Effector memory CD4-positive, alpha-beta T cell (primary cell): ENCODE measurements at places on chromosomes 12 and 14.

DNA sequence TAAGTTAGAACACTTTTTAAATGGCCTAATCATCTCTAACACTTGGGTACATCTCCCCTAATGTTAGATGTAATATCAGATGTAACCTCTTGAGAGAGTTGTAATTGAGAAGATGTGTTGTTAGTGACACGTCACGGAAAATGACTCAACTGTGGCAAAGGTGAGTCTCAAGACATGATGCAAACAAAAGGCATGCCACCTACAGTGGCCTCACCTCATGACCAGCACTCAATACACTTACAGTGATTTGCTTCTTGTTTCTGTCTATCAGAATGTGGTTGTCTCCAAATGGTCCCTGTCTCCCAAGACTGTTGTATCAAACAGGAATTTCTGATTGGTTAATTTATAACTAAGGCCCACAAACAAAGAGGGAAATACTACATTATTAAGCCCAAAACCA, 91.2 kb downstream of the SLC25A21 start:
- DNase-seq: no peak

- DNase-seq: peak; percentile 32
Measured at GRCh38 chr12:69570545-69571399, 14.5 kb upstream of the CCT2 start.

DNA sequence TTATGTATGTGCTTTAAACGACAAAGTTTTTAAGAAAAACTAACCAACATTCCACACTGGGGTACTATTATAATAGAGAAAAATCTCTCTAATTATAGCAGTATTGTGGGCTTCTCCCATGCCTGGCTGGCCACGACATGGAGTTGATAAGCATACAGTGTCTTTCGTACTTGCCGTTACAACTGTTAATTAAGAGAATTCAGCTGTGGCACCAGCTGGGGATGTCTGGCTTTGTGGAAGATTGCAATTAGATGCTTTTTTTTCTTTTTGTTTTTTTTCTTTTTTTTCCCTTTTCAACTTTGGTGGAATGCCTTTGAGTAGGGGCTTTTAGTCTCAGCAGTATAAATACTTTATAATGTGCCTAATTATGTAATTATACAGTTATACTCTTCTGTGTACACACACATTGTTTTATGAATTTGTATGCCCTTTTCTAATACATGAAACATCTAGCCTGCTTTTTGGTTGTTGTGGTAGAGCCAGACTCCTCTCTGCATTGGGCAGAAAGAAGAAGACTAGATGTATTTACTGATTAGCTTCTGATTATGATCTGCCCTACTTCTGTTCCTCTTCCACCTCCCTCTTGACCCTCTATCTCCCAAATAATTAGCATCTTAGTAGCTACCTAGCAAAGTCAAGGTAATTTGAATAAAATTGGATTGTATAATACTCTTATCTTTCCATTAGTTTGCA, 76.4 kb downstream of the SUSD6 start:
- no peak for DNase-seq

- no peak for DNase-seq
Measured at GRCh38 chr14:102998393-102998792, 59.0 kb downstream of the CDC42BPB start.

GRCh38 chr14:70359076-70359424, 433 bp downstream of the COX16 start:
- DNase-seq: no peak

GRCh38 chr12:132390287-132391076, 61.1 kb upstream of the GALNT9 start:
- no peak for DNase-seq

- DNase-seq: no peak
Measured at GRCh38 chr14:60064491-60065072, 27.1 kb upstream of the PCNX4 start.

DNA sequence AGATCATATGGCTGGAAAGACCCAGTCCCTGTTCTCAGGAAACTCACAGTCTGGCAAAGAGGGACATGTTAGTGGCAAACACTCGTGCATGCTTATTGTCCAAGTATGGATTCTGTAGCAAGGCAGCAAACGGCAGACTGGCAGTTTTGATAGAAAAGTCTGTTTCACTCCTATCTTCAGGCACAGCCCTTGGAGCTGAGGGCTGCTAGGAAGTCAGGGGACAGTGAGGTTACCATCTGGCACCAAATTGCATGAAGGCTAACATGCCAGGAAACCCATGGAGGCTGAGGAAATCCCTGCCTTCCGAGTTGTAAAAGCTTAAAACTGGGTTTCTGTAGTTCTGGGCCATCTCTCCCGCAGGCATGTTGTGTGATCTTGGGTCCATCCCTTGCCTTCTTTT, 32.9 kb downstream of the CALM1 start:
- no peak for DNase-seq

DNA sequence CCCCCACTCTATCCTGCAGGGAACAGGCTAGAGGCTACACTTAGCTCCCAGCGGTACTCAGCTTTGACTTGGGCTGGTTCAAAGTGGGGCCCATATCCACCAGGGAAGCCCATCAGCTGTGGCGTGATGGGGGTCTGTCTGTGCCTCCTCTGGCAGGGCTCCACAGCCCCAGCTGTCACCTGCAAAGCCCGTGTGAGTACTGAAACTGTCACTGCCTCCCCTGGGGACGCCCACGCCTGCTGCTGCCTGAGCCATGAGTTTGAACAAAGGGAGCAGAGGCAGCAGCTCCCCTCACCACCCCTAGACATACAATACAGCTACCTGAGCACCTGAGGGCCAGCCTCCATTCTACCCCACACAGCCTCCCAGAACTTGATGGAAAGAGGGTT, 5.0 kb downstream of the REM2 start:
- no peak for DNase-seq

DNA sequence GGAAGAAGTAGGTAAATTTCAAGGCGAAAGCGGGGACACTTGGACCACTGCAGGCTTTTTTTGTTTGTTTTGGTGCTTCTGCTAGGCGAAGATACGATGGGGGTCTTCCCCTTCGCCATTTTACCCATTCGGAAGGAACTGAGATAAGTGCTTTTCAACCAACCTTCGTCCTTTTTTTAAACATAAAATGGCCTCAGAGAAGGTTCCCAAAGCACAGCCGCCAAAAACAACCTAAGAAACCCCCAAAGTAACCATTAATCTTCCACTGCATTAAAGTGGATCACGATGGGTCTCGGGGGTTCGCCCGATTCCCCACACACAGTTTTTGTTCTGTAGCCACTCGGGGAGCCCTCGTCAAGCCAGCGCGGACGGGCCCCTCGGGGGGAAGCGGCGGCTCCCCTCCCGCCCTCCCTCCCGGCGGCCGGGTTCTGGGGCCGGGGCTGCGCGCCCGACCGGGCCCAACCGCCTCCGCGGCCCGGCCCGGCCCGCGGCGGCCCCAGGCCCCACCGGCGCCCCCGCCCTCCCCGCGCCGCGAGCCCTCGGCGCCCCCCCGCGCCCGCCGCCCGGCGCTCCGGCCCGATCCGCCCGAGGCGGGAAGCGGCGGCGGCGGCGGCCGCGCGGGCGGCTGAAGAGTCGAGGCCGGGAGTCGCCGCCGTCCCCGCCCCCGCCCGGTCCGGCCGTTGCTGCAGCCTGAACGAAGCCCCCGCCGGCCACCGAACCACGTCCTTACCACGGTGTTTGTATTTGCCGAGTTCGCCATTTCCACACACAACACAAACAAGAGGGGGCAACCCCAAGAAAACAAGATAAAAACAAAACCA, 790 bp downstream of the GTF2A1 start:
- DNase-seq: peak; percentile 18

DNA sequence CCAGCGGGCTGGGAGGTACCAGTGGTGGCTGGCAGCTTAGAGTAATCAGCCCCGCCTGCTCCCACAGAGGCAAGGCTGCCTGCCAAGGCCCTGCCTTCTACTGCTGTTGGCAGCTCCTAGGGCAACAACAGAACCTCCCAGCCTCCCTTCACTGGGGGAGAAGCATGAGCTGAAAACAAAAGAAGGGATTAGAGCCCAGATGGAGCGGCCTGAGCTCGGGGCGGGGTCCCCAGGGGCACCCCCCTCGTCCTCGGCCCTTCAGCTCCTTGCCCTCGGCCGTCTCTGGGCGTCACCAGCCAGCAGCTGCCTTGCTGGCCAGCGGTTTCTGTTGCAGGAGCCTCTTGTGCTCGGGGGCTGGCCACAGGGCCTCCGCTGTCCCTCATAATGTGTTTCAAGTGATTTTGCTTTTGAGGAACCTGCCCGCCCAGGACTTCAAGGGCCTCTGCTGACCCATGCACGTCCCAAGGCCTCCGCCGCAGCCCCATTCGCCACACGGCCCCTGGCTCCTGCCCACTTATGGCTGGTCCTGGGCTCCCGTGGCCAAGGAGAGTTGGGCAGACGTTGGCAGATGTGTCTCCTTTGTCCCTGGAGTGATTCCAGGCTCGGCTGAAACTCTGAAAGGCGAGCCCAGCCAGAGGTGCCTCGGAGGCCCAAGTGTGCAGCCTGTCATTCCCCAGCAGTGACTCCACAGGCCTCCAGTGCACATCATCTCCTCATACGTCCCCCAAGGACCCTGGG, 49.7 kb downstream of the PSMA6 start:
- DNase-seq: peak; percentile 51

DNA sequence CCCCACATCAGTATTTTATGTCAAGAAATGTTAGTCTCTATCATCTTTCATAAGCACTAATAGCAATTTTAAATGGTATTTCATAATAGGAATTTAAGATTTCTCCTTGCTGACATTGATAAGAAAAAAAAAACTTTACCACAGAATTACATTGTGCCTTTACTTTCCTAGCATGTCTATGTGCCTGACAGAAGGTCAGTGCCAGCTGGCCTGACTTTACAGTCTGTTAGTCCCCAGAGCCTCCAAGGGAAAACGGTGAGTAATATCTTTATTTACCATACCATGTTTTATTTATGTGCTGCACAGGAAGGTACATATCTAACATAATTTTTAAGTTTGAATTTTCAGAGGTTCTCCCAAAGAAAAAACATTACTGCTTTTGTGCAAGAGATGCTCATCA, 152.0 kb upstream of the AEBP2 start:
- DNase-seq: no peak

DNA sequence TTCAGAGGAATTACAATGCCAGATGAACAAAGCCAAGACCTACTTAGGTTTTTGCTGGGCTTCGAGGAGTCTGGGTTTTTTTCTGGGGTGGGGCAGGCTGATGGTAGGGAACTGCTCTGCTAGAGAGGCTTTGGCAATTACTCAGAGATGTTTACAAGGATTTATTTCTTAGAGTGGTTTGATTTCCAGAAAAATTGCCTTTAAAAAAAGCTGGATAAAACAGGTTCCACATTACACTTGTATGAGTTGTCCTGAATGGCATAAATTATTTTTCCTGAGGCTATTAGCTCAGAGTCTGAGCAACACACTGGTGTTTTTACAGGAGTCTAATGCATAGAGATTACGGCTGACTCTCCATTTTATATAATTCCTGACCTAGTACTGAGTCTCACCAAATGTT, 118.5 kb upstream of the FRMD6 start:
- DNase-seq: no peak

DNA sequence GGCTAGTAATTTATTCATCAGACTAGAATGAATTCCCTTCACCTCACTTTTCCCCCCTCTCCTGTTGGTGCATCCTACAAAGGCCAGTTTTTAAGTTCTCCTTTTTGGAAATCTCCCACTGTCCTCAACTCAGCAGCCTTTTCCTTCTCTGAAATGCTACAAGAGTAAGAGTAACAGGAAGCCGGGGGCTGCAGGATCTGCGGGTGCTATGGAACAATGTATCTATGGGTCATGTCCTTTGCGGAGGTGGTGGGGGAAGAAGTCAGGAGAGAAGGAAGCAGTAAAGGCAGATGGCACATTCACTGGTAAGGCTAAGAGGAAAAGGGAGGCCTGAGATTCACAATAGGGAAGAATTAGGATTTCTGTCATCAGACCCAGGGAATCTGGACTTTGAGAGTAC, 22.2 kb upstream of the TESC start:
- no peak for DNase-seq

DNA sequence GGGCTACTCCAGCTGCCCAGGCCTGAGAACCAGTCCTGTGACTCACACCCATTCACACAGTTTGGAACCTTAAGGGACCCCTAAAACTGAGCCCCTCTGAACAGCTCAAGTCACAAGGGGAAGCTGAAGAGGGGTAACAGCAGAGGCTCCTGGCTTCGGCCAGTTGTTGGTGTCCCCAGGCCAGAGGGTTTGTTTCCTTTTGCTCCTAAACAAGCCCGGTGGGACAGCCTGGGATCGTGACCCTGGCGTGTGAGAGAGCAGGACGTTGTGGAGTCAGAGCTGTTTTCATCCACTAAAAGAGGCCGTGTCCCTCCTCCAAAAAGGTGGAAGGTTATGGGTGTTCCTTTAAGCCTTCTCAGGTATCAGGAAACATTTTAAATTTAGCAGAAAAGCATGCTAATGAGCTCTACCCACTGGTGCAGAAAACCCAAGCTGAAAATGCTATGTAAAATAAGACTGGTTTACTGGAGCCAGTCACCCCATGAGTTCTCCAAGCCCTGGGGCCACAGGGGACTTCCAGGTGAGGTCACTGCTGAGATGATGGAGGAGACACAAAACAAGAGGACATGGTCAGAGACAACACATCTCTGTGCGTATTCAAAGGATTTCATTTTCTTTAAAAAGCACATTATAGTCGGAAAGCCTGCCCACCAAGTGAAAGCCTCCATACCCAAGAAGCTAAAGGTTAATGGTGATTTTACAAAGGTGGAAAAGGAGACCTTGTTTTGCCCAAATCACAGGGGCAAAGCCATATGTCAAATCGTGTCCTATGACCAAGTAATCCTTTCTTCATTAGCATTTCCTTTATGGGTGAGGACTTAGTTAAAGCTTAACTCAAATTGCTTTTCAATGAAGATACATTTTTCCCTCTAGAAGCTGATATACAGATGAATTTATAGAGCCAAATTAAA, 14.1 kb downstream of the PRKAB1 start:
- no peak for DNase-seq

DNA sequence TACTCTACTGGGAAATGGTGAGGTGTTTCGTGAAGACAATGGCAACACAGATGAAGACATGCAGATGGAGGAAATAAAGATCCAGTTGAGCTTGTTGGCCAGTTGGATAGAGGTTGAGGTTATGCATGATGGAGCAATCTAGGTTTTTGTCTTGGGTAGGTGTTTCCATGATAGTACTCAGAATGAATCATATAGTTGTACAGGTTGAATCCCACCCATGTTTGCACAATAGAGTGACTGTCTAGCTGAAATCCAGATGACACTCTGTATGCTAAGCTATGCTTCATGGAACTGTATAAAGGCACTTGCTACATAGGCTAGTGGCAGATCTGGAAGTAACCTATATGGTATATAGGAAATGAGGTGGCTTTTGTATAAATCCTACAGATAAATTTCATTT, 264.9 kb downstream of the NAV3 start:
- no peak for DNase-seq

- DNase-seq: no peak
Measured at GRCh38 chr12:31201382-31201781, 124.6 kb downstream of the SINHCAF start.

- DNase-seq: no peak
Measured at GRCh38 chr14:67491741-67492507, 3.4 kb upstream of the TMEM229B start.

DNA sequence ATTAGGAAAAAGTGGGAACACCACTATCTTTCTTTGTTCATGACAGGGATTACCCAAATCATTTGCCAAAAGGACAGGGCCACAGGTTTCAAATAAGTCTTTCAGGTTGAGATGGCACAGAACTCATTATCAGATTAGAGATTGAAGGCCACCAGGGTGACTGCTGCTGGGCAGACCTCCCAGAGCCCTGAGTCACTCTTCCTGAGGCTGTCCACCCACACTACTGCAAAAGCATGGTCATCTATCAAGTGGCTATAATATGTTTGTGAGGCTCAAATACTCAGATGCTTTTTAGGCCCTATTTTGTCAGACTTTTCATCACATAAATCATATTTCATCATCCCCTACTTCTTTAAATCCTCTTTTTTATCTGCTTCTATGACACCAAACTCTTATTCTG, 155.3 kb upstream of the CCDC196 start:
- no peak for DNase-seq
